ENCODE measurements at places on chromosomes 6 and 20. TPM values are rescaled to one million over a fixed set of nuclear protein-coding genes. Genes with fewer than 3 reads are reported as not detected.

The BANF2 gene
- total RNA-seq = not detected

DNA sequence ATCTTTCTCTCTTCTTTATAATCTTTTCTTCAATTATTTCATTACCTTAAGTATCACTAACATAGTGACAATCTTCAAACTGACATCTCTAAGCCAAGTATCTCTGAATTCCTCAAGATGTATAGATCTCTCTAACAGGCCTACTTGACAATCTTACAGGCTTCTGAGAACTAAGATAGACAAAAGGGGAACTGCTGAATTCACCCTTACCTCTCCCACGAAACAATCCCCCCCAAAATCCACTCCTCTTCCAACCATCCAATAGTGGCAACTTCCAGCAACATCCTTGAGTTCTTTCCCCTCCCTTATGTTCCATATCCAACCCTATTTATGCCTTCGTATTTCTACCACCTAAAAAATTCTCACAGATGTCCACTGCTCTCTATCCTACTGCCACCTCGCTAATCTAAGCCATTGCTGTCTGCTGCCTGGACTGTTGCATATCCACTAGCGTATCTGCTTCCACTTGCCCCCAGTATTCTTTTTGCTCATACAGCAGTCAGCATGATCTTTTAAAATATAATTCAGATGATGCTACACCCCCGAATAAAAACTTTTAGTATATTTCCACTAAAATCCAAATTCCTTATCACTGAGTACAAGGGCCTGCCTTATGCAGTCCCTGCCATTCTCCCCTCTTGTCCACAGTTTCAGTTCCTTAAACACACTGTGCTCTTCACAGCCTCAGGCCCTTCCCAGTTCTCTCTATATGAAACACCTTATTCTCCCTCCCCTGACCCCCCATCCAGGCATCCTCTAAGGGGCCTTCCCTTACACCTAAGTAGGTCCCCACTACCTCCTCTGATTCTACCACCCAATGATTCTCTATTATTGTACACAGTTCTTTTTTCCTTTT lies 8.0 kb downstream of the REPS1 start:
- H3K4me1 ChIP-seq = peaks cover 31% of the 10 kb centered on the region
- DNase-seq = no peak
- H3K36me3 ChIP-seq = no peaks in the 10 kb centered on the region
- no peaks in the 10 kb centered on the region for H3K27me3 ChIP-seq

DNA sequence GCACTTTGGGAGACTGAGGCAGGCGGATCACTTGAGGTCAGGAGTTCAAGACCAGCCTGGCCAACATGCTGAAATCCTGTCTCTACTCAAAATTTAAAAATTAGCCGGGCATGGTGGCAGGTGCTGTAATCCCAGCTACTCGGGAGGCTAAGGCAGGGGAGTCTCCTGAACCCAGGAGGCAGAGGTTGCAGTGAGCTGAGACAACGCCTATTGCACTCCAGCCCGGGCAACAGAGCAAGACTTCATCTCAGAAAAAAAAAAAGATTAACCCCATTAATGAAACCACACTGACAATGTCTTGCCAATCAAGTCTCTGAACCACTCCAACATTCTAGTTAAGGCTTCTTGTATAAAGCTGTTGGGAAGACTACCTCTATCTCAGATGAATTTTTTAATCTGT lies 4.0 kb downstream of the PREP start:
- H3K4me1 ChIP-seq = peaks cover 47% of the 10 kb centered on the region
- H3K27me3 ChIP-seq = no peaks in the 10 kb centered on the region
- H3K4me3 ChIP-seq = no peak overlapping the region
- peaks cover 8% of the 10 kb centered on the region for H3K36me3 ChIP-seq
- no peak for DNase-seq

GRCh38 chr6:37495244-37495934 lies 4.3 kb downstream of the CCDC167 start:
- H3K4me3 ChIP-seq = no peak overlapping the region
- H3K4me1 ChIP-seq = peaks cover 52% of the 10 kb centered on the region

DNA sequence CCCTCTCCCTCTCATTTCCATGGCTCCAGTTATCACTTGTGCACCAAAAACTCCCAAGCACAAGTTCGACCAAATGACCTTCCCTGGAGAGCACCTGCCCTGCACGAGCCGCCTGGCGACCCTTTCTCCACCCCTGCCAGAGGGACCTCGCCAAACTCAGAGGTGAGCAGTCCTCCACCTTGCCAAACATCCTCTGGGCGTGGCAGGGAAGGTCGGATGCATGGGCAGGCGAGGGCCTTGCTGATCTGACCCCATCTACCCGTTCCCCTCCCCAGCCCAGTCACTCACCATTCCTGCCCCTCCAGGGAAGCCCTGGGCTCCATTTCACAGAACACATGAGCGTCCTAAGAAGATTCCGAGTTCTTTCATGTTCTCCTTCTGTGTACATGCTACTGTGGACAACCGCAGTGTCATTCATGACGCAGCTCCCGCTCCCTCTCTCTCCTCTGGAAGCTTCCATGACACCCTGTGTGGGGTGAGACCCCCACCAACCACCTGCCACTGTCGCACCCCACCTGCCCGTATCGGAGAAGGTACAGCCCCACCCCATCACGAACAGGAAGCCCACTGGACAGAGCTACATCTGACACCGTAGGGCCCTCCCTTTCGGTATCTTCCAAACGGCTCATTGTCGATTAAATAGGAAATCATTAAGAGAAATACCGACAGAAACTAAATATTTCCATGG lies 104.3 kb downstream of the DACT2 start:
- no peaks in the 10 kb centered on the region for H3K27me3 ChIP-seq
- DNase-seq = no peak
- H3K4me3 ChIP-seq = no peak overlapping the region
- no peak overlapping the region for H3K27ac ChIP-seq
- H3K4me1 ChIP-seq = no peaks in the 10 kb centered on the region

The RAET1L gene
- not detected for total RNA-seq
